ENCODE measurements at places on chromosomes 5 and 9. TPM values are rescaled to one million over a fixed set of nuclear protein-coding genes. Genes with fewer than 3 reads are reported as not detected.

GRCh38 chr5:176886336-176887251 lies 12.6 kb downstream of the HK3 start:
- no peaks in the 10 kb centered on the region for H3K27me3 ChIP-seq
- H3K4me1 ChIP-seq, result no peaks in the 10 kb centered on the region
- H3K27ac ChIP-seq, result no peak overlapping the region
- H3K36me3 ChIP-seq, result no peaks in the 10 kb centered on the region
- DNase-seq, result peak; percentile 32
- no peak overlapping the region for H3K4me3 ChIP-seq

GRCh38 chr5:131481569-131481968 lies 153.5 kb downstream of the RAPGEF6 start:
- H3K36me3 ChIP-seq, result no peaks in the 10 kb centered on the region
- no peak overlapping the region for H3K27ac ChIP-seq
- no peaks in the 10 kb centered on the region for H3K4me1 ChIP-seq
- H3K4me3 ChIP-seq, result no peak overlapping the region
- no peaks in the 10 kb centered on the region for H3K27me3 ChIP-seq
- no peak for DNase-seq

GRCh38 chr5:154723740-154724505 lies 31.3 kb upstream of the LARP1 start:
- no peaks in the 10 kb centered on the region for H3K4me1 ChIP-seq
- no peaks in the 10 kb centered on the region for H3K36me3 ChIP-seq
- DNase-seq, result no peak
- H3K27ac ChIP-seq, result no peak overlapping the region

- no peak overlapping the region for H3K4me3 ChIP-seq
- H3K27me3 ChIP-seq, result no peaks in the 10 kb centered on the region
- H3K27ac ChIP-seq, result no peak overlapping the region
- H3K4me1 ChIP-seq, result peaks cover 9% of the 10 kb centered on the region
Observed at GRCh38 chr5:180347702-180348101, 5.4 kb downstream of the GFPT2 start.

DNA sequence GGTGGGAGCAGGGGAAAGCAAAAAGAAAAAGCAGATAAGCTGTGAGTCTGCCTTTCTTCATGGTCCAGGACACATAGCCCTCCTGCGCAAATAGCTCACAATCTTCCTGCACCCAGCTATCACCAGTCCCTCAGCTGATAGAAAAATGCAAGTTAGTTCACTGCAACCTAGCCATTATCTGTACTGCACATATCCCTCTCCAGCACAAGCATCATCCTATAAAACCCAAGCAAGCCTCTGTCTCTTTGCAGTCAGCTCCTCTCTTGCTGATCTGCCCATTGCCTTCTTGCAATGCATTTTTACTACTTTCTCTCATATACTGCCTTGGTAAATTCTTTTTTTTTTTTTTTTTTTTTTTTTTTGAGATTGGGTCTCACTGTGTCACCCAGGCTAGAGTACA lies 20.0 kb upstream of the MSANTD3 start:
- no peaks in the 10 kb centered on the region for H3K4me1 ChIP-seq
- no peak overlapping the region for H3K4me3 ChIP-seq
- H3K27me3 ChIP-seq, result no peaks in the 10 kb centered on the region

DNA sequence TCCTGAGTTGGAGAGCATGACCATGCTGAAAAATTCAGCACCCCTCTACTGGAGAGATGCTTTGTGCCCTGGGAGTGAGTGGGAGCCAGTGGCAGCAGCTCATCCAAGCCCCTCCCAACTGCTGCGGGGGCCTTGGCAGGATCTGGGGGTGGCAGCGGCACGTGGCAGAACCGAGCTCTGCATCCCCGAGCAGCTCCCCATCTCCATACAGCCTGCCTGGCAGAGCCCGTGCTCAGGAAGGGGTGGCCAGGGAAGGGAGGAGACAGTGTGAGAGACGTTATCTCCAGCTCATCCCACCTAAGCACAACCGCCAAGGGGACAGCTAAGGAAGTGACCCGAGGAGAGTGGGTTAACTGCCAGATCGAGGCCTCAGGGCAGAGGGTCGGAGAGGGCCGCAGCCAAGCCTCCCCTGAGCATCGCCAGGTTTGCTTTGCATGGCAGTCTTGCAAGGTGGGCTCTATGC lies 17.2 kb upstream of the DPM2 start:
- DNase-seq, result no peak
- peak overlapping the region; percentile 82 for H3K27ac ChIP-seq

GRCh38 chr5:109669991-109670706 lies 19.6 kb upstream of the MAN2A1 start:
- H3K4me1 ChIP-seq, result no peaks in the 10 kb centered on the region
- H3K27me3 ChIP-seq, result peaks cover 25% of the 10 kb centered on the region
- H3K27ac ChIP-seq, result no peak overlapping the region
- H3K4me3 ChIP-seq, result no peak overlapping the region
- DNase-seq, result no peak
- no peaks in the 10 kb centered on the region for H3K36me3 ChIP-seq

DNA sequence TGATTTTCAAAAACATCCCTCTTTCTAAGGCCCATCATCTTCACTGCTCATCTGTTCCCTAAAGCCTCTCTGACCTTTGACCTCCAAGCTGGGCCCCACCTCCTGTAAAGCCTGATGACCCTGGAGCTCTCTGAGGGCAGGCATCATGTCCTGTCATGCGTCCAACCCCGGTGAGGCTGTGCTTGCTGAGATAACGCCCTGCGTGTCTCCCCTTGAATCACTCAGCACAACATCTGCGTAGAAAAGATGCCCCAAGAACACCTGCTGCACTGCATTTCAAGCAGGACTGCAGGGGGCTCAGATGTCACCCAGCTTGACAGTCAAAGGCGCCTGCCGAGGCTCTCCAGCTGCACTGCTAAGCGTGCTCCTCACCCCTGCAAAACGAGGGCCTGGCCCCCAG lies 78.0 kb downstream of the OTULIN start:
- no peaks in the 10 kb centered on the region for H3K4me1 ChIP-seq
- H3K27me3 ChIP-seq, result peaks cover under 1% of the 10 kb centered on the region
- H3K4me3 ChIP-seq, result no peak overlapping the region
- no peaks in the 10 kb centered on the region for H3K36me3 ChIP-seq
- H3K27ac ChIP-seq, result no peak overlapping the region

DNA sequence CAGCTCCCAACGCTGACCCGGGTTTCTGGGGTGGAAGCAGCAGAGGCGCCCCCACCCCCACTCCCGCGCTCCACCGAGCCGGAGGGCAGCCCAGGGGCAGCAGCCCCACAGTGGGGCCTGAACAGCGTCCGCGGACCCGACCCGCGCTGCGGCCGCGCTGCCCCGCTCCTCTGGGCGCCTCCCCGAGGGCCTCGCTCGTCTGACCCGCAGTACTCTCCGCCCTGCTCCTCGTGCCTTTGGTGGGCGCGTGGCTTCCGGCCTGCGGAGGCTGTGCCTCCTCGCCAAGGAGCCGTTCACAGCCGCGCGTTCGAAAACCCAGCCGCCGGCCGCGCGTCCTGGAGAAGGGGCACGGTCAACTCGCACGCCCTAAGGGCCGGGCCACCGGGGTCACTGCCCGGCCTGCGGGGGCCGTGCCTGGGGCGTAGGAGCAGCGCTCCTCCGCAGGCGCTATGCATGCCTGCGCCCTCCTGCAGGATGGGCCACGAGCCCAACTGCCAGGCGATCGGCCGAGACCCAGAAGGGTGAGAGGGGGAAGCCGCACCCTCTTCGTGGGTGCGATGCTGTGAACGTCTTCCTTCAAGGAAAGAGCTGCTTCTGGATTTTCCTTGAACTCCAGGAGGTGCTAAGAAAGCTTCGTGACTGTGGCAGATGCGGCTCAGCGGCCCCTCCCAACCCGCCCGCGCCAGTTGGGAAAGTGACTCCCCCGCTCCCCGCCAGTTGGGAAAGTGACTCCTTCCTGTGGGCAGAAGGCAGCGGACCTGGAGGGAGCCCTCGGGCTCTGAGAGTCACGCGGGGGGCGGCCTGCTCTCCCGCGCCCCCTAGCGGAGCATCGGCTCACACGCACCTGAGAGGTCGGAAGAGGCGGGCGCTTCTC lies 82.7 kb downstream of the HSD17B3 start:
- no peaks in the 10 kb centered on the region for H3K36me3 ChIP-seq
- H3K27ac ChIP-seq, result no peak overlapping the region
- DNase-seq, result peak; percentile 52
- H3K4me1 ChIP-seq, result no peaks in the 10 kb centered on the region
- H3K27me3 ChIP-seq, result peaks cover 13% of the 10 kb centered on the region

DNA sequence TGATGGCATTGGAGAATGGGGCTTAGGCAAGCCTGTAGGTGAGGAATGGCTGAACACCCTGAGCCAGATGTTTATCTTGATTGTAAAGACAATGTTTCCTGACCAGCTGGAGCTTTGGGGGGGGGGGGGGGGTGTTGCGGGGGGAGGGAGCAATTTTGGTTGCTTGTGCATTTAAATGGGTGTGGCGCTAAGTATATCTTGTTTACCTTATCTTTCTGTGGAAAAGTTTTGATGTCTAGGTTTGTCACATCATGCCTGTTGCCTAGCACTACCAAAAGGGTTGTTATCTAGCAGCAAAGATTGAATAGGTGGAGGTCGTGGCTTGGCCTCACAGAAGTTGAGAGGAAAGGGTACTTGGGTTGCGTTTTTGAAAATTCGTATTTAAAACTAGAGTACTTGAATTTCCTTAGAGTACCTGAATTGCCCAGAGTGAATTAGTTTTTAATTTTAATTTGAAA lies 1.3 kb downstream of the SMAD5 start:
- no peaks in the 10 kb centered on the region for H3K27me3 ChIP-seq
- DNase-seq, result no peak
- no peaks in the 10 kb centered on the region for H3K36me3 ChIP-seq
- H3K4me3 ChIP-seq, result peak overlapping the region; percentile 78
- peaks cover 19% of the 10 kb centered on the region for H3K4me1 ChIP-seq

DNA sequence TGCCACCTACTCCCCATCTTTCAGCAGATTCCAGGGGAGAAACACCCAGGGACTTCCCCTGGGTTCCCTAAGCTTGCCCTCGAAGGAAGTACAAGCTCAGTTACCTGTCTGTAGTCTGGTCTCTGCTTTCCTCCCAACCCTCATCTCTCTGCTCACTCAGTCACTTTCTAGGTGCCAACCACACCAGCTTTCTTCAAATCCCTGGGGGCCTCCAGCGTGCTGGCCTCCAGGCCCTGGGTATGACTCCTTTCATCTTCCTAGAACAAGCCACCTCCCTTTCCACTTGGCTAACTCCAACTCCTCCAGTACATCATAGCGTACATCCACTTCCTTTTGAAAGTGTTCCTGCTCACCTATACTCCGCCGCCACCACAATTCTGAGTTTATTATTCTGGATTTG lies 222.6 kb downstream of the SNX18 start:
- no peak overlapping the region for H3K27ac ChIP-seq
- peaks cover 51% of the 10 kb centered on the region for H3K4me1 ChIP-seq
- no peak overlapping the region for H3K4me3 ChIP-seq
- DNase-seq, result no peak
- no peaks in the 10 kb centered on the region for H3K27me3 ChIP-seq

DNA sequence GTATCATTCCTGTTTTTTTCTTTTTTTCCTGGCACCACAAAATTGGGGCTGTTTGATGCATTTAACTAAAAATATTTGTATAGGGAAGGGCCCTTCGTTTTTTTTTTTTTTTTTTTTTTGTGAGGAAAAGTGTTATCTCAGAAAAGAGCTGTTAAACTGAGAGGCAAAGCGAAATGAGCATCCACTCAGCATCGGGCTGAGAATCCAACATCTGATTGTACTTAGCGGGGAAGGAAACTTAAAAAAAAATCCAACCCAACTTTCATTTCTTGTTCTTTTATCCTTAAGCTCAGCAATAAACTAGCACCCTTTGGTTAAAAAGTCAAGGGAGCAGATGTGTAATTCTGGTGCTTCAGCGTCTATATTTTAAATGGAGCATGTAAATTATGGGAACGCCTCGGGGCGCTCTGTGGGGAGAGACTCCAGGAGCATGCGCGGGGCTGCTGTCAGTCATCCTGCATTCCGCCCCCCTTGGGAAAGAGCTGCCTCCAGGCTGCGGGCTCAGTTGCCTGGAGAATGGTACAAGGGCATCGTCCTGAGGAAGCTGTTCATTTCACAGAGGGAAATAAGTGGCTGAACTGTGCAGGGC lies 33.3 kb downstream of the DMRT2 start:
- 0 out of 2 replicates have a peak, but pooled peaks cover 7% of the 10 kb centered on the region for H3K27me3 ChIP-seq
- no peak overlapping the region for H3K27ac ChIP-seq
- H3K36me3 ChIP-seq, result no peaks in the 10 kb centered on the region
- no peak for DNase-seq
- H3K4me3 ChIP-seq, result no peak overlapping the region

- peak; percentile 26 for DNase-seq
- H3K36me3 ChIP-seq, result 0 out of 2 replicates have a peak, but pooled peaks cover 5% of the 10 kb centered on the region
- no peaks in the 10 kb centered on the region for H3K27me3 ChIP-seq
- H3K27ac ChIP-seq, result no peak overlapping the region
- no peak overlapping the region for H3K4me3 ChIP-seq
Observed at GRCh38 chr9:95249986-95250385, 67.5 kb downstream of the FANCC start.

Gene TRPM3
- total RNA-seq, result 0.26 TPM

Gene TRIM14
- total RNA-seq, result 20.2 TPM

Gene GPR150
- 0.17 TPM for total RNA-seq

Gene PCDHB10
- not detected for total RNA-seq

Gene CARTPT
- not detected for total RNA-seq

Gene MYMK
- total RNA-seq, result not detected

Gene HEMGN
- not detected for total RNA-seq

All from PC-9 (cell line).